ENCODE measurements at places on chromosomes 12 and 14.

DNA sequence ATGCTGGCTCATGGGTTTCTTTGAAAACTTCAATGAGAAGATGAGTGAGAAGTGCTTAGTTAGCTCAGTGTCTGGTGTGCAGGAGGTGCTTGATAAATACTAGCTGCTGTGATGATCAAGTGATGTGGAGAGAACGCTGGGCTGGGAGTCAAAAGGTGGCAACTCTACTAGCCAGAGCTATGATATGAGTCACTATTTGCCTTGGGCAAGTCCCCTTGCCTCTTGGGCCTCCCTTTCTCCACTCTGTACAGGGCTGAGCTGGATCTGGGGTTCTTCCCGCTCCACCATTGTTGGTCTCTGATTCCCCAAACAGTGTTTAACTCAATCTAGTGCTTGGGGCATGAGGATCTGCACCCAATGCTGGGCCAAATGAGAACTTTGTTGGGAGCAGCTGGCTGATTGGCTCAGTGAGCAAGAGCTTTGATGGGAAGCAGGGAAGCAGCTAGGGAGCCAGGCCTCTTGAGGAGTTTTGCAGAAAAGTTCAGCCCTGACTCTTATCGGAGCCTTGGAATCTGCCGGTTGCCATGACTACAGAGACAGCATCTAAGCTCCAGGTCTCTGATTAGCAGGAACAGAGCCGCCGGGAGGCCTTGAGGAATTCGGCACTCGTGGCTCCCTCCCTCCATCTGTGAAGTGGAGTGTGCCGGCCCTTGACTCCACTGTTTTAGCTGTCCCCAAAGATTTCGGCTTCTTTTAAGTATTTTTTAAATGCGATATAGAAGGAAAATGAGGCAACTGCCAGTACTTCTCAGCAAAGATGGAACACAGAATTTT is 82.1 kb upstream of the HSPB8 start:
- no peak for DNase-seq

- no peak for DNase-seq
These were observed 74.4 kb upstream of the PAWR start for GRCh38 chr12:79765157-79765556.

DNA sequence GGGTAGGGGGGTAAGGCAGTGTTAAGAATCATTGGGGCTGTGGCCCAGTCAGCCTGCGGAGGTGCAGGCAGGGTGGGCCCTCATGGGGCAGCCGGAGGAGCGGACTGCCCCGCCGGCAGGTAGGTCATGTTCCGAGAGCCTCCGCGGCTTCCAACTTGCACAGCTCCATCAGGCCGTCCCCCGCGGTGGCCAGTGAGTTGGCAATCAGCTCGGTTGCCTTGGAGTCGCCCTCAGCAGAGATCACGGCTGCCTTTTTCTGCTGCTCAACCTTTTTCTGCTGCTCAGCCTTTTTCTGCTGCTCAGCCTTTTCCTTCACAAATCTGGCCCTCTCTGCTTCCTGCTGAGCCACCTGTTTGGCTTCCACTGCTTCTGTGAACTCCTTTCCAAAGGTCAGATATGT is 41.1 kb upstream of the CSRNP2 start:
- no peak for DNase-seq

- DNase-seq: no peak
These were observed 28.2 kb downstream of the PALS1 start for GRCh38 chr14:67269298-67270060.

GRCh38 chr12:65756956-65757511 is 67.2 kb upstream of the HMGA2 start:
- no peak for DNase-seq
